Neural crest cell (in vitro differentiated cells): ENCODE measurements at places on chromosomes 4 and X. TPM values are rescaled to one million over a fixed set of nuclear protein-coding genes. Genes with fewer than 3 reads are reported as not detected.
A peak's percentile ranks its signal among the peaks of the same experiment; 100 is the strongest.

DNA sequence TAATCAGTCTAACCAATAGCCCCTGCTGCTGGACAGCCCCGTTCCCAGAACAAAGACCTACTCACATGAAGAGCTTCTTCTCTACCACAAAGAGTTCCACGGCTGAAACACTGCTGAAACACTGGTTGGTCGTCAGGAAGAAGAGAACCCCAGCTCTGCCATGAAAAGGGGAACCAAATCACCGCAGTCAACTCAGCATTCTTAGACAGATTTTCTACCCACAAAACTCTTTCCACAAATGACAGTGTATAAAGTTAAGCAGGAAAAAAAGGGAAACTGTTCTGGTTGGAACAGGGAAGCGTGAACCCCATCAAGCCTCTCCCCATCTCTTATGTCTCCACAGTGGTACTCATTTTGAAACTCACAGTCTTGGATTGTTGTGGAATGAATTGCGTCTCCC lies 57.3 kb downstream of the ABCG2 start:
- no peaks in the 10 kb centered on the region for H3K27me3 ChIP-seq
- peaks cover 14% of the 10 kb centered on the region for H3K4me1 ChIP-seq
- H3K4me3 ChIP-seq, result no peak overlapping the region
- peak overlapping the region; percentile 58 for H3K27ac ChIP-seq

DNA sequence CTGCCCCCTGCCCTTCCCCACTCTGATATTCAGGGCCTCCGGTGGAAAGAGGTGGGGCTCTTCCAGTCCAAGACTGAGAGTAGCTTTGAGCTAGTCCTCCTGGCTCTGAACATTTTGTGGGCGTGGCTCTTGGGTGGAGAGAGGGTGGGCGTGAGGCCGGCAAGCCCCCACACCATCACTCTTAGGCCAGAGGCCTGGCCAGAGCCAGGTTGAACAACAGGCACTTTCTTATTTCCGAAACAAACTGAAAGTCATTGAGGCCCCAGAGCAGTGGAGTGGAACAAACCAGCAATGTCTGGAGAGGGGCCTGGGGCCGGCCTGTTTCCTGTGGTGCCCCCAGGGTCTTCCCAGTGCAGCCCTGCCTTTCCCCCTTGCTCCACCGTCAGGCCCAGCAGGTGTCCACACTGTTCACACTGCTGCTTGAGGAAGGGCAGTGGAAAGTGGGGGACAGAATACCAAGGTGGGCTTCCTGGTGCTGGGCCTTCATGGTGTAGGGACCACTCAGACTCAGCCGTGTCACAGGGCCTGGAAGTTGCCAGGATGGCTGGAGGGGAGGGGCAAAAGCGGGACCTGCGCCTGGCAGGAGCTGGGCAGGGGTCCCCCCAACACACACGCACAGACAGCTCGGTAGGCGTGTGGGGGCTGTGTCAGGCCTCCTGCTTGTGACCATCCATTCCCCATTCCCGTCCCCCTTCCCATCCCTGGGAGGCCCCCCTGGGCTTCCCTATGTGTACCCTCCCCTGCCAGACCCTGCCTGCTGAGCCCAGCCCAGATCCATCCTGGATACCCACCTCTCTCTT lies 2.9 kb downstream of the ADRA2C start:
- H3K36me3 ChIP-seq, result no peaks in the 10 kb centered on the region
- H3K4me3 ChIP-seq, result peak overlapping the region; percentile 91
- peak overlapping the region; percentile 59 for H3K27ac ChIP-seq
- peaks cover 26% of the 10 kb centered on the region for H3K27me3 ChIP-seq
- H3K4me1 ChIP-seq, result peaks cover 26% of the 10 kb centered on the region

The FAT4 gene
- total RNA-seq, result 26.0 and 26.6 TPM in 2 replicates

The GLRB gene
- 8.2 and 8.4 TPM in 2 replicates for total RNA-seq

The MAGEA1 gene
- not detected in 2 replicates for total RNA-seq
